Psoas muscle (tissue), 8 donors: ENCODE measurements at places on chromosomes 5 and 9.

GRCh38 chr5:100902440-100903038 is 543 bp downstream of the ST8SIA4 start:
- no peaks in the 10 kb centered on the region for H3K36me3 ChIP-seq
- peak overlapping the region; percentile 66 for H3K4me3 ChIP-seq
- no peaks in the 10 kb centered on the region for H3K4me1 ChIP-seq
- peak overlapping the region; percentile 68 for H3K27ac ChIP-seq
- no peaks in the 10 kb centered on the region for H3K27me3 ChIP-seq

GRCh38 chr5:149900390-149900789 is 44.2 kb downstream of the PDE6A start:
- peaks cover 9% of the 10 kb centered on the region for H3K4me1 ChIP-seq
- no peaks in the 10 kb centered on the region for H3K36me3 ChIP-seq
- H3K27ac ChIP-seq, result no peak overlapping the region
- no peak for DNase-seq

- no peak overlapping the region for H3K4me3 ChIP-seq
- peaks cover 42% of the 10 kb centered on the region for H3K36me3 ChIP-seq
- H3K4me1 ChIP-seq, result no peaks in the 10 kb centered on the region
- H3K27me3 ChIP-seq, result no peaks in the 10 kb centered on the region
- no peak for DNase-seq
- H3K27ac ChIP-seq, result no peak overlapping the region
These were observed 73.1 kb upstream of the TBC1D9B start for GRCh38 chr5:179980767-179981166.

DNA sequence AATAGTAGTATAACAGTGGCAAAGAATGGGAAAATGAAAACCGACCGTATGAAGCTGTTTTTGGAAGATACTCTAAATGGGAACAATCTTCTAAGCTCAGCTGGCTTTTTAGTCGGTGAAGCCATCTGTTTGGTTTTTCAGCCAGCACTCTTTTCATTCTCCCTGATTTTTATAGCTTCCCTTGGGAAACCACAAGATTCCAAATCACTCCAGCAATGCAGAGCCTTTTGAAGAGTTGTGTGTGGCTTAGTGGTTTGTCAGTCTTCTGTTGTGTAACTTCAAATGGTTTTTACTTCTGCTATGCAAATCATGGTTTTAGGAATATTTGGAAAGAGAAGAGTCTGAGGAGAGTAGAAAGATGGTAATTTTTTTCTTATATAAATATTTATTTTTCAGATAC is 180.7 kb downstream of the KDM4C start:
- H3K4me3 ChIP-seq, result no peak overlapping the region
- H3K36me3 ChIP-seq, result no peaks in the 10 kb centered on the region
- H3K27ac ChIP-seq, result no peak overlapping the region
- peaks cover 10% of the 10 kb centered on the region for H3K4me1 ChIP-seq
- no peaks in the 10 kb centered on the region for H3K27me3 ChIP-seq

- no peak overlapping the region for H3K27ac ChIP-seq
- no peaks in the 10 kb centered on the region for H3K36me3 ChIP-seq
- H3K4me3 ChIP-seq, result no peak overlapping the region
- no peaks in the 10 kb centered on the region for H3K4me1 ChIP-seq
- DNase-seq, result no peak
These were observed 490.2 kb upstream of the RORB start for GRCh38 chr9:74006935-74007334.

DNA sequence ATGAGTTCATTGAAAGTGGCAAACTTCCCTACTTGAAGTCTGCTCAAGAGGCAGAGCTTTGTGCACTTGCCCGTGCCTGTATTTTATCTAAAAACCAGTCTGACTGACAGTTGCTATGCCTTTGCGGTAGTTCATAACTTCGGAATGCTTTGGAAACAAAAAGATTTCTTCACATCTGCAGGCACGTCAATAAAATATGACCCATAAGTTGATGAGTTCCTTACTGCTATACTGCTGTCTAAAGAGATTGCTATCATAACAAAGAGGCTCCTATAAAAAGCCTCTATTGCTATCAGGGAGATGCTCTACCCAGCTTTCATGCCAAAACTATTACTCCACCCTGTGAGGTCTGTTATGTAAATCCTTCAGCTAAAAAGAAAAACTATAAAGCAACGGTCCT is 25.4 kb upstream of the RNF20 start:
- H3K4me1 ChIP-seq, result no peaks in the 10 kb centered on the region
- no peak overlapping the region for H3K27ac ChIP-seq
- H3K27me3 ChIP-seq, result no peaks in the 10 kb centered on the region
- no peaks in the 10 kb centered on the region for H3K36me3 ChIP-seq
- H3K4me3 ChIP-seq, result no peak overlapping the region

DNA sequence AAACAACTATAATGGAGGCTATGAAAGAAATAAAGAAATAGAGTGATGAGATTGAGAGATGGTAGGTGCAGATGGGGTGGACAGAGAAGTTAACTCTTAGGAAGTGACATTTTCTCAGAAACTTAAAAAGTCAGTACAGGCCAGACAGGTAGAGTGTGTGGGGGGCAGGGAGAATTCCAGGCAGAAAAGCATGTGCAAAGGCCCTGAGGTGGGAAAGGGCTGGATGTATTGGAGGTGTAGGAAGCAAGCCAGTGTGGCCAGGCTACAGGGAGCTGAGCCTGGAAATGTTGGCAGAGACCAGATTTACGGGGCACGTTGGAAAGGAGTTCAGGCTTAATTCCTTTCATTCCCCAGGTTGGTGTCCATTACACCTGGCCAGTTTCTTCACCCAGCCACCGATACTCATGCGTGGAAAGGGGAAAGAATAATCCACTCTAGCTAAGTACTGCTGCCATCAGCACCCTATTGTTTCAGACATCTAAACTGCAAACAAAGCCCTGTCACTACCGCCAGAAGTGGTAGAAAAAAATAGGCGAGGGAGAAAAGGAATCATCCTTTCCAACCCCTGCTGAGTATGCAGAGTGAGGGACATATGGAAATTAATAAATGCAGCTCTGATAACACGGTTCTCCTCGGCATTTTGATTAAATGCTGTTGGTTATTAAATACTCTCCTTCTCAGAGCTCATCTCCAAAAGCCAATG is 116.8 kb upstream of the GPR151 start:
- no peaks in the 10 kb centered on the region for H3K27me3 ChIP-seq
- no peak for DNase-seq
- H3K36me3 ChIP-seq, result no peaks in the 10 kb centered on the region
- H3K4me3 ChIP-seq, result no peak overlapping the region

DNA sequence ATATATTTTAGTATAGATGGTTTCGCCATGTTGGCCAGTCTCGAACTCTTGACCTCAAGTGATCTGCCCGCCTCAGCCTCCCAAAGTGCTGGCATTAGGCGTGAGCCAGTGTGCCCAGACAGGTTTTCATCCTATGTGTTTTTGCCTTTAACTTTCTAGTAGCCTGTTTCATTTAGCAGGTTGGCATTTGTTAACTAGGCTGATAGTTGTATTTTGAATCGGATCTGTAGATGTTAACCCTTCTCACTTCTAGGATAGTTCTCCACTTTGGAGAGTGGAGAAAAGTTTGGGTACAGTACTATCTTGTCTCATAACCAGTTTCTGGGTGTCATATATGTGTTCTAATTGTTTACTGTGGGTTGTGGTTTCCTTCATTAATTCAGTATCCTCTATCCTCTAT is 7.3 kb upstream of the FGF18 start:
- no peak overlapping the region for H3K4me3 ChIP-seq
- H3K27ac ChIP-seq, result no peak overlapping the region
- H3K4me1 ChIP-seq, result no peaks in the 10 kb centered on the region
- peaks cover 15% of the 10 kb centered on the region for H3K36me3 ChIP-seq
- no peaks in the 10 kb centered on the region for H3K27me3 ChIP-seq

GRCh38 chr5:141898448-141899049 is 20.3 kb upstream of the PCDH1 start:
- H3K4me1 ChIP-seq, result no peaks in the 10 kb centered on the region
- no peaks in the 10 kb centered on the region for H3K27me3 ChIP-seq
- H3K36me3 ChIP-seq, result no peaks in the 10 kb centered on the region
- H3K4me3 ChIP-seq, result no peak overlapping the region

DNA sequence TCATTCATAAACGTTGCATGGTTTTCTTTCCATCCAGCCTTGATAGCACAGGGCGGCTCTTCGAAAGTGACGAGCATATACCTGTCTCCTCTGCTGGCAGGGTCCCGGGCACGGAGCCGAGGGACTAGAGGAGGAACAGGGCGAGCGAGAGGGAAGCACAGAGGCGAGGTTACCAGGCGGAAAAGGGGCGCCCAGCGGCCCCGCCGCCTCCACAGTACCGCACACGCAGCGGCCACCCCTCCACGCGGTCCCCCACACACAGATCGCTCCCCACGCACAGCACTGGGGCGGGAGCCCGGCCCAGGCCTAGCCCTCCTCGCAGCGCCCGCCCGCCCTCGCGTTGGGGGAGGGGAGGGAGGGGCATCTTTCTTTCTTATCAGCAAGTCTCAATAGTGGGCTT is 296.6 kb upstream of the DAB2 start:
- no peak for DNase-seq
- no peaks in the 10 kb centered on the region for H3K36me3 ChIP-seq
- H3K27me3 ChIP-seq, result no peaks in the 10 kb centered on the region
- H3K4me1 ChIP-seq, result no peaks in the 10 kb centered on the region
- no peak overlapping the region for H3K4me3 ChIP-seq
- no peak overlapping the region for H3K27ac ChIP-seq

GRCh38 chr5:37071901-37072581 is 177.1 kb downstream of the CPLANE1 start:
- H3K4me3 ChIP-seq, result no peak overlapping the region
- no peak for DNase-seq
- H3K27ac ChIP-seq, result no peak overlapping the region
- no peaks in the 10 kb centered on the region for H3K27me3 ChIP-seq
- no peaks in the 10 kb centered on the region for H3K4me1 ChIP-seq

GRCh38 chr5:30099634-30100033 is 1093.9 kb upstream of the CDH6 start:
- no peak overlapping the region for H3K27ac ChIP-seq
- no peak overlapping the region for H3K4me3 ChIP-seq
- no peaks in the 10 kb centered on the region for H3K36me3 ChIP-seq
- no peaks in the 10 kb centered on the region for H3K4me1 ChIP-seq

GRCh38 chr5:133930061-133930812 is 38.2 kb downstream of the C5orf15 start:
- H3K4me1 ChIP-seq, result no peaks in the 10 kb centered on the region
- no peak overlapping the region for H3K27ac ChIP-seq
- peaks cover 2% of the 10 kb centered on the region for H3K27me3 ChIP-seq
- H3K36me3 ChIP-seq, result no peaks in the 10 kb centered on the region
- peak; percentile 32 for DNase-seq

- DNase-seq, result no peak
- no peak overlapping the region for H3K27ac ChIP-seq
These were observed 20.6 kb downstream of the PSMB7 start for GRCh38 chr9:124394596-124394995.

- no peak for DNase-seq
- no peak overlapping the region for H3K27ac ChIP-seq
- H3K4me1 ChIP-seq, result peaks cover 3% of the 10 kb centered on the region
- H3K36me3 ChIP-seq, result no peaks in the 10 kb centered on the region
- no peak overlapping the region for H3K4me3 ChIP-seq
- H3K27me3 ChIP-seq, result no peaks in the 10 kb centered on the region
These were observed 9.8 kb downstream of the RIGI start for GRCh38 chr9:32516241-32516640.

DNA sequence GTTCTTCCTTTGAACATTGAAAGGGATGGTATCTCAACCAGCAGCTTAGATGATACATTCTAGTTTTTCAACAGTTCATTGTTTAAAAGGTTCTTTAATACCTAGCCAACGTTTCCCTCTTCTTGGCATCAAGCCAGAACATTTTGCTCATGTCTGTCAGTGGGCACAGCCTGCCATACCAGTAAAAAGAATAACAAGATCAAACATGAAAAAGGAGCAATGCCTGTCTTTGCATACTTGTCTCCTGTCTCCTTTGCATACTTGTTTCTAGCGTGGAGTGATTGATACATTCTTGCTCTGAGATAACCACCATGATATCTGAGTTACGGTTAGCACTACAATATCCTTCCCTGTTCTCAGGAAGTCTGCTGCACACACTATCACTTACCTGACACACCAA is 248.6 kb upstream of the DAPK1 start:
- no peaks in the 10 kb centered on the region for H3K36me3 ChIP-seq
- H3K4me3 ChIP-seq, result no peak overlapping the region
- H3K27me3 ChIP-seq, result no peaks in the 10 kb centered on the region
- no peak overlapping the region for H3K27ac ChIP-seq

GRCh38 chr5:36298552-36298951 is 3.1 kb downstream of the RANBP3L start:
- no peak overlapping the region for H3K4me3 ChIP-seq
- no peak overlapping the region for H3K27ac ChIP-seq
- H3K36me3 ChIP-seq, result no peaks in the 10 kb centered on the region
- DNase-seq, result no peak

- no peak overlapping the region for H3K27ac ChIP-seq
- H3K4me1 ChIP-seq, result no peaks in the 10 kb centered on the region
- H3K4me3 ChIP-seq, result no peak overlapping the region
These were observed 34.8 kb upstream of the IFNK start for GRCh38 chr9:27489087-27489876.

DNA sequence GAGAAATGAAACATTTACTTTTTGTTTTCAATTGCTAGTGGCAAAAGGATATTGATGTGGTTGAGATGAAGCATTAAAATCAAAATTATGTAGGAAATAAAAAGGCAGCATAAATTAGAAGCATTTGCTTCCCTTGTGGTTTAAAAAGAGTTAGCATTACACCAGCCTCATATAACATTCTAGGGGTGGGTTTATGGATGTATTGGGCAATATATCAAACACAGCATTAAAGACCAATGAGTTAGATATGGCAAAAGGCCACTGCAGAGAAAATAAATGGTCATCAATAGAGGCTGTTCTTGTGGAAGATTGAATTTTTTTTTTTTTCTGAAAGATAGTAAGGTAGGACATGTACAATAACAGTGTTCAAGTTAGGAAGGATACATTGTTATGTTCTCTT is 473.0 kb downstream of the TLR4 start:
- H3K4me3 ChIP-seq, result no peak overlapping the region
- H3K27ac ChIP-seq, result no peak overlapping the region
- no peaks in the 10 kb centered on the region for H3K36me3 ChIP-seq
- no peaks in the 10 kb centered on the region for H3K4me1 ChIP-seq
- no peak for DNase-seq
- no peaks in the 10 kb centered on the region for H3K27me3 ChIP-seq

GRCh38 chr5:13601112-13601511 is 343.4 kb downstream of the DNAH5 start:
- no peak overlapping the region for H3K4me3 ChIP-seq
- H3K27me3 ChIP-seq, result no peaks in the 10 kb centered on the region
- no peaks in the 10 kb centered on the region for H3K36me3 ChIP-seq
- H3K27ac ChIP-seq, result no peak overlapping the region
